ENCODE measurements at places on chromosomes 5 and 9.

DNA sequence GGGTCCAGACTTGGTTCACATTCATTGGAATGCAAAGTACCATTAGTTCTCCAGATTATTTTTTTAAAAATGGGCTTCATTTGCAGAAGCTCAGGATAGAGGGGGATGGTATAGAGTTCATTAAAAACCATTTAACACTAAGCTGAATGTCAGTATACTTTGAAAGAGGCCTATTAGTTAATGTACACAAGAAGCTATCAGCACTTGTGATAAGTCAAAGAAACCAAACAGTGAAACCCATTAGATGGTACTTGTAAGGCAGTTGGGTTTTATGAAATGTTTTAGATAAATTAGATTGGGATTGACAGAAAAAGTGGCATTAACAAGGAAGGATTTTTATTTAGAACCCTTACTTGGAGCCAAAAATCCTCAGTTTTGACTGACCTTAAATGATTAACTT lies 229.2 kb upstream of the MPDZ start:
- DNase-seq: no peak

DNA sequence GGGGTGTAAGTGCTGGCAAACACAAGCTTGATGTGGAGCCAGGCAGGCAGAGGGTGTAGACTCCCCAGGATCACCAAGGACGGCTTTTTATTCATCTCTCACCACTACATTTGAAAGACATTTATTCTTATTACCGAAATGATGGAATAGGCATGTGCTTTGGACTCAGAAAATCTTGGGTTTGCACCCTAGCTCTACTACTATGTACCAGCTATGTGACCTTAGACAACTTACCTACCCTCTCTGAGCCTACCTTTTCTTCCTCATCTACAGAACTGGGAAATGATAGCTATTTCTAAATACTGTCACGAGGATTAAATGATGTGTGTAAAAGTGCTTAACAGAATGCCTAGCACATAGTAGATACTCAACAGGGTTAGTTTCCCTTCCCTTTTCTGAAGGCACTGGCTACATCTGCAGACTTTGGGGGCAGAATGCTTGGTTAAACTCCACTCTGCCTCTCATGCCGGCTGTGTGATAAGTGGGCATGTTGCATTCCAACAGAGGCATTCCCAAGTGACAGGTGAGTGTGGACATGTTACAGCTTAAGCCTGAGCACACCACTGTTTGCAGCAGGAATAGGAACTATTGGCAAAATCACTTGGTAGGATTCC lies 94.8 kb downstream of the SLC1A3 start:
- no peak for DNase-seq

DNA sequence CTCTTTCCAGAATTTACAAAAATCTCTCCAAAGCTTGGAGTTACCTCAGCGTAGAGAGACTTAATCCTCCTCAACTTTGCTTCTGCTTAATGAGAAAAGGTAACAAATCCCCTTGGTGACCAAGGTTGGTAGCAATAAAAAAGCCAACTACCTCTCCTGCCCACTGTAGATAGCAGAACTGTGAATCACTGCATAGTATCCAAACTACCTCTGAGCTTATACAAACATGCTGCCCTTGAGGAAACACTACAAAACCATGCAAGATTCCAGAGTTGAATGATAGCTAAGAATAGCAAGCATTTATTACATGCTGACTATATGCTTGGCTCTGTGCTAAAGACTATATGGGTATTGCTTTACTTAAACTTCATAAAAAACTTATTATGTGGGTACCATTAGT lies 2.8 kb upstream of the ADAMTS12 start:
- no peak for DNase-seq

- no peak for DNase-seq
Observed at GRCh38 chr9:81759680-81760215, 70.4 kb upstream of the TLE1 start.

DNA sequence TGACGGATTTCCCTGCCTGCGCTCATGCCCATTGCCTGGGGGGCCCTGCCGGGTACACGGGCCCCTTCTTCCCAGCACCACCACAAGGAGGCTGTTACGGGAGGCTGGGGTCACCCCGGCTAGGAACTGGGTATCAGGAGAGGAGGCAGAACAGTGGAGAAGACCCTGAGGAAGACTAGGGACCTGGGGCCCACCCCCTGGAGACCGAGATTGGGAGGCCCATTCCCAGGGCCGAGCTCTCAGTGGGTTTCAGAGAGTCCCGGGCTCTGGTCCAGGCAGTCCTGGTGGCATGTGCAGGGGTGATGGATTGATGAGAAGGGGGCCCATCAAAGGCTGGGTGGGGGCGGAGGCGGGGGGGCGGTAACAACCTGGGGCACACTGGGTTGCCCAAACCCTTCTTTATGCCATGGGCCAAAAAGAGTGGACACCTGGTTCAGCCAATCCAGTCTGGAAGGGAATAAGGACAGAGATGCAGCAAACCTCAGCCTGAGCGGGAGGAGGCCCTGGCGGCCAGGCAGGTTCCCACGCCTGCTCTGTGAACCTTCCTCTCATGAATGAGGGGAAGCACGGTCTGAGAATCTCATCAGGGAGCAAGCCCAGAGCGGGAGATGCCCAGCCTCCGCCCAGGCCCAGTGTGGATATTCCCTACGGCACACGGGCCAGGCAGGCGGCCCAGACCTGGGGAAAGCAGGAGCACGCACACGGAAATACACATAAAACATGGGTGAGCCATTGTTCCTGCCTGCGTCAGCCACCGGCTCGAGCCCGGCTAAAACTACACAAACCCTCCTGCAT lies 785 bp upstream of the P4HA2 start:
- no peak for DNase-seq

- DNase-seq: no peak
Observed at GRCh38 chr5:131285703-131286399, 22.0 kb downstream of the CDC42SE2 start.

- DNase-seq: no peak
Observed at GRCh38 chr5:87170799-87171198, 96.9 kb upstream of the RASA1 start.

- no peak for DNase-seq
Observed at GRCh38 chr9:132381966-132382541, 24.6 kb downstream of the TTF1 start.

GRCh38 chr9:136397643-136398042 lies 2.3 kb downstream of the SNAPC4 start:
- DNase-seq: no peak

- no peak for DNase-seq
Observed at GRCh38 chr5:1099926-1100663, 11.8 kb downstream of the SLC12A7 start.

GRCh38 chr9:108290839-108291585 lies 564.8 kb downstream of the ACTL7B start:
- DNase-seq: no peak

- no peak for DNase-seq
Observed at GRCh38 chr9:16306586-16306985, 563.9 kb downstream of the BNC2 start.

- DNase-seq: no peak
Observed at GRCh38 chr9:128204858-128205257, 1.7 kb downstream of the DNM1 start.

DNA sequence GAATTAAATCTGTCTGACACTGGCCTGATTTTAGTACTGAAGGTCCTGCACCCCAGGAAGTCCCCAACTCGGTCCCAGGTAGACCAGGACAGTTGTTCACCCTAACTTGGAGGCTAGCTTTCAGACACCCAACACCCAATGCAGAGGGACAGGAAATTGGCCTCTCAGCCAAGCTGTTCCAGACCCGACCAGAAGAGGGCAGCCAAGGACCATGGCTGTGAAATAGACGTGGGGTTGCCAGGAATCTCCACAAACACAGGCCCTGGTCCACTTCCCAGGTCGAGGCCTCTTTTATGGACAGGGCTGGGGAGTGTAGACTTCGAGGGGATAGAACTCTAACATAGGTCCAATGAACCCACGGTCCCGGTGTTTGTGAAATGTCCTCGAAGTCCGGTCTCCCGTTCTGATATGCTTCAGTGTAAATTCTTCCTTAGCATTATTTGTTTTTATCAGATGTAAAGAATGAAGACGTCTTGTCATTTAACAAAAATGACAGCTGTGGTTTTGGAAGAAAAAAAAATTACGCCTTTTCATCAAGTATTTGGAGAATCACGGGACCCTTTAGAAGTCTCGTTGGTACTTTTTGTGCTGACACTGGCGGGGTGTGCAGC lies 260.3 kb upstream of the ADAMTS16 start:
- no peak for DNase-seq

DNA sequence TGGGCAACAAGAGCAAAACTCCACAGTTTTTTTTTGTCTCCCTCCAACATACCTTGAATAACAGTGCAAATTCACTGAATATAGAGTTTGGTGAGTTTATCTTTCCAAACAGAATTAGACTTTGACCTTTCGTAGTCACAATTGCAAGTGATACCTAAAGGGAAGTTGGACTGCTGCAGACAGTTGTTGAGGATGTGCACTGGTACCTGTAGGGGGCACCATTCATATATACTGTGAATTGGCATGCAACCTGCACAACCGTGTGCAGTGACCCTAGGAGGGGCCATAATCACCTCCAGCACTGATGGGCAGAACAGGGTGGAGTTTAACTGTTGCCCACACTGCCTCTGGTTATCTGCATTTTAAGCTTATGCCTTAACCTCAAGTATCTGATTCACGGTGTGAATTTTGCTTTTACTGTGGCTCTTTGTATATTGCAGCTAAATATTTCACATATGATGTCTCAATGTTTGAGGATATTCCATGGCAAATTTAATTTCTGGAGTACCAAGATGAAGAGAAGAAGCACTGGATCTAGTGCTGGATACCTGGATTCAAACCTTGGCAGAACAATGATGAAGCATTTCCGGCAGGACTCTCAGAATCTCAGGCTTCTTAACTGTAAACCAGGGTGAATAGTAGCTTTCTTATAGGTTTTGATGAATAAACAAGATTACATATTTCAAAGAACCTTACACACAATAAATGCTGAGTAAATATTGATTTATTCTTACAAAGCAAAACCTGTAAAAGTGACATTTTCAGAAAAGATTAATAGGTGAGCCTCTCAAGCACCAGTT lies 144.3 kb downstream of the ACTBL2 start:
- no peak for DNase-seq

- no peak for DNase-seq
Observed at GRCh38 chr5:132273631-132274030, 16.1 kb downstream of the PDLIM4 start.

GRCh38 chr5:61811052-61811451 lies 479.0 kb downstream of the ZSWIM6 start:
- DNase-seq: no peak

DNA sequence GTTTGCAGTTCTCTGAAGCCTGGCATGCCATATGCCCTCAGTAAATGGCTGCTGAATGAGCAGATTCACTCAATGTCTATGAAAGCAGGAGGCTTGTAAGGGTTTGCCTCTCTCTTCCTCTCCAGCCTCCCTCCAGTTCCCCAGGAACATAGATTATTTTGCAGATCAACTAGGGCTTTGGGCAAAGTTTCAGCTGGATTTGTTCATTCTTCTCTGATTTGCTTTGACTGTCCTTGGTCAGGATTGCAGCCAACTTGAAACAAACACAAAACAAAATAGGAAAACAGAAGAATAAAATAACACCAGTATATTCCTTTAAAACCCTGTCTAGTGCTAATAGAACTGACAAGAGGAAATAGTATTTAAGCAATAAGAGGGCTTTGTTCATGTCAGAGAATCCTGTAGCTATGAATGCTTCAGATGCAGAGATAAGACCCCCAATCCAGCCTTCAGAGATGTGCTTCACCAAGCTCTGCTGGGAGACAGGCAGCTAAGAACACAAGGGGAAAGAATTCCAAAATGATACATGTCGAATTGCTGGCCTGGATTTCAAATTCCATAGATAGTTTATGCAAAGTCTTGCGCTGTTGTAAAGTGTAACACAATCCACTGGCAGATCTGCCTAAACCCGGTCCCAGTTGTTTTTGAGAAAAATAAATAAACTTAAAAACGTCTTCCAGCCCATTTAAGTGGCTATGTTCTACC lies 174.3 kb downstream of the PAPPA start:
- DNase-seq: no peak

DNA sequence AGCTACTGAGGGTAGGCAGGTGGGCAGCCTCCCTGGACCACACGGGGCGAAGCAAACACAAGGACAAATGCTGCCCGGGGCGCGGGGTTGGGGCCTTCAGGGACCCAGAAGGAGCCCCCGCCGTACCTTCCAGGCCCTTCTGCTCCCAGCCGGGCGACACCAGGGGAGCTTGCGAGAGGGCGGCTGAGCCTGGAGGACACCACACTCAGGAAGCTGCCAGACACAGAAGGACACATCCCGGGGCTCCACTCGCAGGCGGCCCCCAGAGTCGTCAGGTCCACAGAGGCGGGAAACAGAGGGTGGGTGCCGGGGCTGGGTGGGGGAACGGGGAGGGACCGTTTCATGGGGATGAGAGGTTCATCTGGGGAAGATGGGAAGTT lies 58.5 kb upstream of the UBAC1 start:
- no peak for DNase-seq

DNA sequence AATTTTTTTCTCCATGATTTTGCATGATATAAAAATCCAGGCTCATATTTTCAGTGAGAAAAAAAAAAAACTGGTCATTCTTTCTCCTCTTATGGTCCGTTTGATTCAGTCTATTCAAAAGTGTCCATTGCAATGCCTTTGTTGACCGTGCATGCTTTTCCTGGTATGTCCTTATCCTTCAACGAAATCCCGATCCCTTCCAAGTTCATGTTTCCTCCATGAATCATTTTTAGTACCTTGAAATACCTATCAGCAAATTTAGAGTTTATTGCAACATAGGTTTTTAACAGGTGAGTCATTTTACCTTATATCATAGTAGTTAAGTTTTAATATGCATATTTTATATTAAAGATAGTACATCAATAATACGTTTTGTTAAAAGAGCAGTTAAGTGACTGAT lies 773.8 kb upstream of the CHD1 start:
- DNase-seq: no peak

DNA sequence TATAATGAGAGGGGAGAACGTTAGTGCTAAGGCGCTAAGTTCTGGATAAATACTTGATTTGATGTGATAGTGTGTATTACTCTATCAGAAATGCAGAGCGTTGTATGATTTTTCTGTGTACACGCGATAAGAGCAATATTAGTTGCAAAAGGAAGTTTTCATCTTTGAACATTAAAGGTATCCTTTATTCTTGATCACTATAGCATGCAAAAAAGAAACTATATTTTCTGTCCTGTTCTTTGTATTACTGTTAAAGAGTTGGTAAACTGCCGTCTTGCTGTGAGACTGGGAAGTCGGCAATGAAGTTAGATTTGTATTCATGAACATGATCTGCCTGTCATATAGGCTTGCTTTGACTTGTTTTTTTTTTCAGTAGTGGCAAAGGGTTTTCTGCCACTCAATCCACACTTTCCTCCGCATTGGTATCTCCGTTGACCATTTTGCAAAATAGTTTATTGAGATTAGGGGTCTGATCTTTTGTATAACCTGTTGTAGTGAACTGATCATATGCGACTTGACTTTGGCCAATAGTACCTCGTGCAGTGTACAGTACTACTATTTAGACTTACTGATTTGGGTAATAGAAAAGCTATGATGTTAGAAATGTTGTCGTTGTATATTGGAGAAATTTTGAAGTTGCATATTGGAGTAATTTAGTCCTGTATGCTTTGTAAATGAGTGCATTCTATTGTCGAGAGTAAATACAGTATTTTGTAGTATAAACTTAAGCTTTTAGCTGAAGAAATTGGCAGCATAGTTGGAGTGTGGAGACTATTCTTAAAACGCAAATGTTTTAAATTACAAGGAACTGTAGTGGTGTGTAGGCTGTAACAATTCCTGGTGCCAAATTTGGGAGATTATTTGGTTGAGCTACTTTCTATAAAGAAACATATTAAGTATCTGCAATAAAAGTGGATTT lies 1.7 kb downstream of the DENND4C start:
- DNase-seq: no peak

GRCh38 chr5:81786991-81787390 lies 36.1 kb upstream of the SSBP2 start:
- no peak for DNase-seq

- DNase-seq: no peak
Observed at GRCh38 chr9:111282845-111283244, 47.2 kb downstream of the OR2K2 start.
